Activated CD8-positive, alpha-beta T cell treated with anti-CD3 and anti-CD28 coated beads for 36 hours (primary cell): ENCODE measurements at places on chromosomes 12 and 14.

GRCh38 chr12:20560935-20561334 is 134.2 kb upstream of the SLCO1C1 start:
- no peaks in the 10 kb centered on the region for H3K27me3 ChIP-seq
- no peaks in the 10 kb centered on the region for H3K4me1 ChIP-seq
- no peaks in the 10 kb centered on the region for H3K36me3 ChIP-seq
- no peak for DNase-seq

DNA sequence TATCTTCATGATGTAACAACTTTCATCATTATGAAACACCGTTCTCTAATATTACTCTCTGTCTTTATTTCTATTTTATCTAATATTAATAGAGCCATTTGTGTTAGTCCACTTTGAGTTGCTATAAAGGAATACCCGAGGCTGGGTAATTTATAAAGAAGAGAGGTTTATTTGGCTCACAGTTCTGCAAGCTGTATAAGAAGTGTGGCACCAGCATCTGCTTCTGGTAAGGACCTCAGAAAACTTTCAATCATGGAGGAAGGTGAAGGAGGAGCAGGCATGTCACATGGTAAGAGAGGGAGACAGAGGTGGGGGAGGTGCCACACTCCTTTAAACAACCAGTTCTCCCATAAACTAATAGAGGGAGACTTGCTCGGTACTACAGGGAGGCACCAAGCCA is 25.1 kb downstream of the BORCS5 start:
- H3K27me3 ChIP-seq = no peaks in the 10 kb centered on the region
- H3K4me3 ChIP-seq = no peak overlapping the region
- H3K36me3 ChIP-seq = peaks cover 57% of the 10 kb centered on the region
- H3K4me1 ChIP-seq = peaks cover 64% of the 10 kb centered on the region
- DNase-seq = no peak

DNA sequence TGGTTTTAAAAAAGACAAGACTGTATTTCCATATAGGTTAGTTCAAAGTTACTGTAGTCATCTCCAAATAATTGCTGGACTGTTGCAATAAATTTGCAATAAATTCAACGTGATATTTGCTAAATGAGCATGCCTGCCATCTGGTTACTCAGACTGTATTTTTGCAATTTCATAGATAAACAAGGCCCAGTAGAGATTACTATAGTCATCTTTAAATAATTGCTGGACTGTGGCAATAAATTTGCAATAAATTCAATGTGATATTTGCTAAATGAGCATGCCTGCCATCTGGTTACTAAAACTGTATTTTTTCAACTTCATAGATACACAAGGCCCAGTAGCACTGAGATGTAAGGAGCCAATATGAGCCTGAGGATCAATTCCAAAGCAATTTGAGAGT is 5.6 kb downstream of the NTN4 start:
- peaks cover 39% of the 10 kb centered on the region for H3K27me3 ChIP-seq
- no peak overlapping the region for H3K27ac ChIP-seq
- DNase-seq = no peak
- no peaks in the 10 kb centered on the region for H3K36me3 ChIP-seq
- H3K4me1 ChIP-seq = peaks cover 4% of the 10 kb centered on the region
- H3K4me3 ChIP-seq = no peak overlapping the region

DNA sequence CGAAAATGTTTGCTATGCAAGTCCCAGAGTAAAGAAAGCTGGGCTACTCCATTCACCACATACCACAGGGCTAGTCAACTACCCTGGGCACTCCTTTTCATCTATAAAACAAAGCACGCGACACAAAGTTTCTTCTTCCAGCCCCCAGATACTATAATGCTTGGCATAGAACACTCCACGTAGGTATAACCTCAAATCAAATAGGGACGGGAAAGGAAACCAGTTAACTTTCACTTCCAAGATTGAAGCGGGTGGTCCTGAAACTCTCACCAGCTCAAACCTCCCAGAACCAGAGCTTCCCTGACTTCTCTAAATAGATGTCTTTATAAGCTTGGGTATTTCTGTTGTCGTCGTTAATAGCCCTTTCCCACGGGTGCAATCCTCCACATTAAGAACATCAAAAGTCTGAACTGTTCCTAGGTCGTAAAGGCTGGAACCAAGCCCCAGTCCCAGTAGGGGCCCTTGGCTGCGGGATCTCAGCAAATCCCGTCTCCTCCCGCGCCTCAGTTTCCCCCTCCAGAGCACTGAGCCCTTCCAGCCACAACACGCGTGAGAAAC is 647 bp downstream of the LGMN start:
- no peak overlapping the region for H3K27ac ChIP-seq
- peaks cover 36% of the 10 kb centered on the region for H3K4me1 ChIP-seq
- no peak for DNase-seq

DNA sequence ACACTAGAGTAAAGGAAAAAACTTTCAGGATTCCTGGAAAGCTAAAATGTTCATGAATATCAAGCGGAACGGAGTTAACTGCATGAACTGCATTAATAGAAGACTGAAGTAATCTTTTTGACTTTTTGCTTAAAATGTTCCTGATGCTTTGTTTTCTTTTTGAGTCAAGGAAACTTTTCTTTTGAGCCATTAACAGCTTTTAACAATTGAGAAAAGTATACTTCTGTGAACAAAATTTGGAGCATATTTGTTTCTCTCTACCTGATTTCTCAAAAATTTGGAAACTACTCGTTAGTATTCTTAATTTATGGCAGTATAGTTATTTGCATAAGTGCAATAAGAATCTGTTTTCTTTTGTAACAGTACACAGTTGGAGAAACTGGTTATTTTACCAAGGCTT is 78.5 kb downstream of the CALM1 start:
- peaks cover 9% of the 10 kb centered on the region for H3K27me3 ChIP-seq
- H3K4me3 ChIP-seq = no peak overlapping the region
- no peak overlapping the region for H3K27ac ChIP-seq
- H3K4me1 ChIP-seq = no peaks in the 10 kb centered on the region
